ENCODE measurements at places on chromosomes 7 and 10. TPM values are rescaled to one million over a fixed set of nuclear protein-coding genes. Genes with fewer than 3 reads are reported as not detected.
A peak's percentile ranks its signal among the peaks of the same experiment; 100 is the strongest.

DNA sequence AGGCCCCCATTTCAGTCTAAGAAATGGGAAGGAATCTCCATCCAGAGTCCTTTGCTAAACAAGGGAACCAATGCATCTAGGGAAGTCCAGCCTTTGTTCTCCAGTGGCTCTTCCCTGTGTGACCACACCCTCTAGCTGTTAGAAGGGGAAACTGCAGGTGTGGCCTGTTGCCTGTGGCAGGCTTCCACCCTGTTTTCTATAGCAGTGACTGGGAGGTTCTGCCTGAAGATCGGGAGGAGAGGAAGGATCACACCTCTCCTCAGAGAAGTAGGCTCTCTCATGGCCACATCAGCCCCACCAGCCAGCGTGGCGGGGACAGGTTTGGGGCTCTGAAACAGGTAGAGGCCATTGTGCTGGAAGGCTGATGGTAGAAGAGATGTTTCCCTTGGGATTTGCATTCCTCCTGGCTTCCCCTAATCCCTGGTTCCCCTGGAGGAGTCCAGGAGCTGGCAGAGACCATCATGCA lies 47.7 kb upstream of the TRIM8 start:
- H3K4me1 ChIP-seq = no peaks in the 10 kb centered on the region
- no peak overlapping the region for H3K4me3 ChIP-seq
- no peak overlapping the region for H3K27ac ChIP-seq

GRCh38 chr7:158587162-158588084 lies at the start of gene PTPRN2:
Gene PTPRN2 (minus strand): TSS chr7:158587823.
- DNase-seq = peak; percentile 76
- H3K4me1 ChIP-seq = peaks cover 14% of the 10 kb centered on the region
- H3K27me3 ChIP-seq = peaks cover 48% of the 10 kb centered on the region
- H3K4me3 ChIP-seq = peak within 1 kb of the TSS; percentile 53

GRCh38 chr7:28768577-28769147 lies 189.5 kb downstream of the TRIL start:
- no peak overlapping the region for H3K4me3 ChIP-seq
- H3K27ac ChIP-seq = no peak overlapping the region
- H3K36me3 ChIP-seq = no peaks in the 10 kb centered on the region
- H3K4me1 ChIP-seq = peaks cover 12% of the 10 kb centered on the region
- no peaks in the 10 kb centered on the region for H3K27me3 ChIP-seq

DNA sequence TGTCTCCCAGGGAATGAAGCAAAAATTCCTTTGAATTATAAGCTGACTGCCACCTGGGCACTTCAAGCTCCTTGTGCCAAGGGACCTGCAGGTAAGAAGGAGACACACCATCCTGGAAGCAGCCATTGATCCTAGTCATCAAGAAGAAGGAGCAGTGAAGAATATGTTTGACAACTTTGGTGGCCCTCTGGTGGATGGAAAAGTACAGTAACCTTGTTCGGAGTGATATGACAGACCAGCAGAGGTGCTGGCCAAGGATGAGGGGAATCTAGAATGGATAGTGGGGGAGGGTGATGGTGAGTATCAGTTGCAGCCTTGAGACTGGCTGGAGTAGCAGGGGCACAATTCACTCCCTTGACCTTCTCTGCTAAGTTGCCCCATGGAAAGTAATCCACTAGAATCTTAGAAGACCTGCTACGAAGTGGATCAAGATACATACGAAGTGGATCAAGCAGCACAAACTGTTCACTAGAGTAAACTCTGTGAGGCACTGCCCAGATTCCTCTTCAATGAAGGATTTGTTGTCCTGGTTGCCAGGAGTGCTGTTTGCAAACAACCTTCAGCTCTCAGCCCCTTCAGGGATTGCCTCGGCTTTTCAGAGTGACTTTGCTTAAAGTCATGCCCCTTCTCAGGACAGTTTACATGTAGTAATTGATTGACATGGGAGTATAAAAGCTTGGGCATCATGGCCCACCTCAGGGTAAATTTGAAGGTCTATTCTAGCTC lies 44.8 kb upstream of the ORC5 start:
- H3K36me3 ChIP-seq = no peaks in the 10 kb centered on the region
- no peak for DNase-seq

Gene EEPD1
- 55.5 TPM for total RNA-seq

DNA sequence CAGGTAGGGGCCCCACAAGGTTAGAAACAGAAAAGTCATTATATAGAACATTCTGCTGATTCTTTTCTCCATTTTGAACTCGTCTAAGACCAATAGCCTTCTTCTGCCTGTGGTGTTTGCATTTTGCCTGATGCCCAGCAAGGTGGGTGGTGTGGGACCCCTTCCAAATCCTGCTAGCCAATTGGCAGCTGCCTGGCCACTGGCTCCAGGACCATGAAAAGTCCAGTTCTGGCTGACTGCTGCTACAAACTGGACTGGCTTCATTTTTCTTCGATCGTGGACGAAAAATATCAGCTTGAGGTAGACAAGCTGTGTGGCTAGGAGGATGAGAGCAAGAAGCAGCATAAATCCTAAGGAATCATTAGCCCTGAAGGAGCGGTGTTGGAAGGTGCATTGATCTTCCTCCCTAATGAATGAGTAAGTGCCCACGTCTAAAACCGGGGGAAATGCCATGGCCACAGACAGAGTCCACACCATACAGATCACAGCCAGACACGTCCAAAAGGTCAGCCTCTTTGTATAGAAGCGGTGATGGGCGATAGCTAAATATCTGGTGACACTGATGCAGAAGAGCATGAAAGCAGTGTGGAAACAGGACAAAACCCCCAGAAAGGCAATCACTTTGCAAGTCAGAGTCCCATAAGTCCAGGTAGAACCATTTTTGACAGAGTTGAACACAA lies 2.7 kb downstream of the GPR85 start:
- DNase-seq = no peak
- H3K4me3 ChIP-seq = no peak overlapping the region
- H3K27me3 ChIP-seq = no peaks in the 10 kb centered on the region

GRCh38 chr7:151623766-151624165 lies 104.1 kb upstream of the RHEB start:
- H3K36me3 ChIP-seq = peaks cover 4% of the 10 kb centered on the region
- peak overlapping the region; percentile 43 for H3K27ac ChIP-seq
- no peak overlapping the region for H3K4me3 ChIP-seq
- no peaks in the 10 kb centered on the region for H3K27me3 ChIP-seq
- no peak for DNase-seq

- no peak overlapping the region for H3K27ac ChIP-seq
- no peaks in the 10 kb centered on the region for H3K4me1 ChIP-seq
- H3K36me3 ChIP-seq = no peaks in the 10 kb centered on the region
- no peak overlapping the region for H3K4me3 ChIP-seq
- no peak for DNase-seq
Measured at GRCh38 chr7:111639934-111640333, 77.6 kb upstream of the IMMP2L start.

DNA sequence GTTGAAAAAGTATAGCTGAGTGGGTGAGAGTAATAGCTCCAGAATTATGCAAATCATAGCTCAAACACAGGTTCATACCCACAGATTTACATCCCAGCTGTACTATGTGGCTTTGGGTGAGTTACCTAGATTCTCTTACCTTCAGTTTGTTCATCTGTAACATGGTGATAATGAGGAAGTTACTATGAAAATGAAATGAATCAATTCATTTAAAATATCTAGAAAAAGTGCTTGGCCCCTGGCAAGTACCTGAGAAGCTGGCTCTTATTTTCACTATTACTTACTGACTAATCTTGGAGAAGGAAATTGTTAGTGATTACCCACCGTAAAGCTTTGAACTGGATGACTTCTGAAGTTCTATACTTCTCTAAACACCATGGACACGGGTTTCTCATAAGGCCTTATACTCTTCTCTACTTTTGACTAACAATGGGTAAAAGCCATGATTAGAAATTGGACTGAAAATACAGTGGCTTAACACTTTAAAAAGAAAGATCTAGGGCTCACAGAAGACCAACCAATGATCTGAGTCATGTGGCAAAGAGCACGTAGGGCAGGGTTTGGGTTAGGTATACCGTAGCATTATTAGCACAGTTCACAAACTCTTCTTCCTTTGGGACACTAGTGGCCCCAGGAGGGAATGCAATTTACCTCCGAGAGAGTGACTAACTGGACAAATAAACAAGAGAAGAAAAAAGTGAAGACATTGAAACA lies 149.2 kb downstream of the PLPP4 start:
- peaks cover 17% of the 10 kb centered on the region for H3K27me3 ChIP-seq
- H3K4me3 ChIP-seq = no peak overlapping the region
- H3K27ac ChIP-seq = no peak overlapping the region
- DNase-seq = no peak

- no peak for DNase-seq
- H3K27ac ChIP-seq = no peak overlapping the region
- H3K27me3 ChIP-seq = no peaks in the 10 kb centered on the region
- peaks cover 42% of the 10 kb centered on the region for H3K36me3 ChIP-seq
Measured at GRCh38 chr7:99385564-99385963, 11.0 kb downstream of the ARPC1B start.

Gene FRMD4A
- total RNA-seq = 6.1 TPM

All from Calu3 (cell line).